ENCODE measurements at places on chromosomes 5 and 9.

DNA sequence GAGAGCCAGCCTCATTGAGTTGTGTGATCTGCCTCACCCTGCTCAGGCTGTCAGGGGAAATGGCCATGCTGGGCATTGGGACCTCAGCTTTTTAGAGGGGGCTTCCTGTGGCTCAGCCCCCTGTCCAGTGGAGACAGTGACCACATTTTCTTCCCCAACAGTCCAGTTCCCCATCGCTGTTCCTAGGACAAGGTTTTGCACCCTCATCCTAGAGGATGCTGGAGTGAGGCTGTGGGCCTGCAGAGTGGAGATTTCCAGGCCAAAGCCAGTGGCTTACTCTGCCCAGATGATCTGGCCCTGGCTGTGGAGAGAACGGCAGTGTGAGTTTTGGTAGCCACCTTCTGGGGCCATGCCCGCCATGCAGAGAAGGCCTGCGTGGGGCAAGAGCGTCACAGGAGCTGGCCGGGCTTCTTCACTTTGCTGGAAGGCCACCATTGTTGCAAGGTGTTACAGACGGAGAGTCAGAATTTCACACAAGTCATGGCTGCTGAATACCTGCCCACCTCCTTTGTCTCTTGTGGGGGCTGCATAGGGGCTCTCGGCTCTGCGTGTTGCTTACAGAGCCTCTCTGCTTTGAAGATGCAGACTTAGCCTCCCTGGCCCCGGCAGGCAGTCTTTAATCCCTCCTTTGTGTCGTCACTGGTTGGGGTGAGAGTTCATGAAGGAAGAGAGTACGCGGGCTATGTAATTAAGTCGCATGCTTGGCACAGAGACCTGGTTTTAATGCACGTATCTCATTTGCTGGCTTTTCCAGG lies 35.2 kb upstream of the PITX1 start:
- DNase-seq: peak; percentile 87

- no peak for DNase-seq
Measured at GRCh38 chr5:119406551-119407110, 45.7 kb upstream of the HSD17B4 start.

DNA sequence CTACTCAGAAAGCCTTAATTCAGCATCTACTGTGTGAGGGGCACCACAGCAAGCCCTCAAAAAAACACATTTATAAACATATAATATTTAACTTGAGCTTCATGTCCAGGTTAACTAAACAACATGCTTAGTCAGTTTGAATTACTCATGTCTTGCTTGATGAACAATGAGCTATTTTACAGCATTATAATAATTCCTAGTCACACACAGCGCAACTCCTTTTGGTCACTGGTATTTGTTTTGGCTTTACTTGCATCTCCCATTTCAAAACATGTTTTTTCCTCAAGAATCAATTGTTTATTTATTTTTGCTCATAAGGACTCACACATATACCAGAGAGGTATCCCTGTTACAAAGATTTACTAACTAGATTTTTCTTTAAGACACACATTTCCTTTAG lies 616.7 kb upstream of the DAB2 start:
- no peak for DNase-seq

DNA sequence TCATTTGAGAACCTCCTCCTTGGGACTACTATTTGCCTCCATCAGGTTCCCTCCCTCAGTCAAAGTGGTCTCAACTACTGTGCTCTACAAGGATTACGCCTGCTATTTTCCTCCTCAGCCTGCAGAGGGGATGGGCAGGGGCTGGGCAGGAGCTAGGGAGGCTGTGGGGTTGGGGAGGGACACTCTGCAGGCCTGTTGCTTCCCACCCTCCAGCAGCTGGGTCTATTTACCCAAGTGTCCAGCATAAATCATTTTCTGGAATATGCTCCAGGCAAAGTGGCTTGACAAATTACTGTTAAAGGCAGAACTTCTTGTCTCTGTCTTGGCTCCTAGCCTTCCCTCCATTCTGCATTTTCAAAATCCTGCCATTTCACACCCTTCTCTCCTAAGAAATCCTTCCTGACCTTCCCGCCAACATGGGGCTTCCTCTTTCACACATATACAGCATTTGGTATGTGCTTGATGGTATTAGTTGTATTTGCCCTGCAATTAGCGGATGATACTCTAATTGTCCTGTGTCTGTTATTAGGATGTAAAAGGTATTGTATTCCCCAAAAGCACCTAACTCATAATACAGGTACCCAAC lies 106.7 kb downstream of the EFNA5 start:
- no peak for DNase-seq

Measured in ecto neural progenitor cell (in vitro differentiated cells).